ENCODE measurements at places on chromosomes 13 and 19.

- DNase-seq = no peak
Measured at GRCh38 chr13:109745060-109745459, 41.3 kb downstream of the IRS2 start.

DNA sequence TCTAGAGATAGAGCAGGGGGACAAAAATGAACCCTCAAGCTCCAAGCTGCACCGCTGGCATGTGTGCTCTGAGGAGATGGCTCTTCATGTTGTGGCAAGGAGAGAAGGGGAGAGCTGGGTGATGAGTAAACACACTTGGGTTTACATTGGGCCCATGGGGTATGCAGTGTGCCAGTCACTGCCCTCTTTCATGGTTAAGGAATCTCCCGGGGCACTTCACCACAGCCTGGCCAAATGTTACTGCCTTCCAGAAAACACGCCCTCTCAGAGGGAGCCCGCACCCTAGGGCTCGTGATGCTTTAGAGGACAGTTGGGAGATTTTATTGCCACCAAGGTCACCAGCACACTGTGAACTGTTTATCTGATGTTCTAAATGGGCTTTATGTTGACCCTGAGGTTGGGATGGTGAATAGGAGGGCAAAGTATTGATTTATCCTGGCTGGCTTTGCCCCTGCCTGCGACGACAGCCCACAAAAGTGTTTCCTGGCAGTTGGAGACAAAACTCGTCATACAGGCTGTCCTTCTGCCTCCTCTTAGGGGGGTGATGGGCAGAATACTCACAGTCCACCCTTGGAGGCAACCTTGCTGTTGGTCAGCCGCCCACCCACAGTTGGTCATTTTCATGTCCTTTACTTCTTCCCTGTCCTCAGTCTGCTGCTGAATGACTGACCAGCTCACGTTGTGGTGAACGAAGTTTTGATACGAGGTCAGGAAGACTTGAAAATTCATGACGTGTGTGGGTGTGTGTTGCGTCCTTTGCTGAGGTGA is 156.9 kb downstream of the STK24 start:
- DNase-seq = no peak

DNA sequence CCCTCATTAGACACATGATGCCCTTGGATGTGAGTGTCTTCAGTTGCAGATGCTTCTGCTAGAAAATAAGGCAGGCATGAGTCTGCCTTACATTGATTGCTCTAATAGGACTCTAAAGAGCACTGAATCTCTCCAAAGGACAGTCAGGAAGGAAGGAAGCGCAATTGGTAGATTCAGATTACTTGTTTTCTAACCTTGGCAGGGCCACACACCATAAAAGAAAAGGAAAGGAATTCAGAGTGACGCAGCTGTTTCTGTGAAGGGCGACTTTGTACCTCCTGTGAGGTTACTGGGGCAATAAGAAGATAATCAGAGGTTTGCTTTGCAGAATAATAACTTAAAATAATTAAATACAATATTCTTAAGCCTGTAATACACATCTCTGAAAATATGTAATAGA is 48.0 kb downstream of the FRY start:
- no peak for DNase-seq

GRCh38 chr19:13008926-13009787 is 13.9 kb downstream of the NFIX start:
- no peak for DNase-seq

DNA sequence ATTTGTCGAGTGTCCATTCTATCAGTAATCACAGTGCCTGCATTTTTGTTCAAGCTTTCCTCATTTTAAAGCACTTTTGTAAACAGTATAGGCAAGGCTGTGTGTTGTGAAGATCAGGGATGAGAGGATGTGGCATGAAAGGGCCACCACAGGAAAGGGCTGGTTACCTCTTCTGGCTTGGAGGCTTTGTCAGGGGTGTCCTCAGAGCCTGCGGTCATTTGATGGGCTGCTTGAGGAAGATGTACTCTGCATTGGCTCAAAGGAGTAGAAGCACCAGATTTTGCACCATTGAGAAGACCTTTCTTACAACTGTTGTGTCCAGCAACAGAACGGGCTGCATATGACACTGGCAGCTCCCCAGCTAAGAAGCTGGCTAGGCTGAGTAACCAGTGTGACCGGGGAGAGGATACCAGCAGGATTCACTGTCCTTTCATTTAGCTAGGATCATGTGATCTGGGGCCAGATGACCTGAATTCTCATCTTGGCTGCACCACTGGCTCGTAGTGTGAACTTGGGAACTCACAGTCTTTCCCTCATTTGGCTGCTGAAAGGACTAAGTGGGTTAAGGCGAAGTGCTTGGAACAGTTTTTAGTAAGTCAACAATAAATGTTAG is 380.2 kb downstream of the FGF9 start:
- no peak for DNase-seq

GRCh38 chr13:24233351-24233901 is 72.9 kb downstream of the SPATA13 start:
- DNase-seq = no peak

- DNase-seq = no peak
Measured at GRCh38 chr13:22063416-22064124, 392.7 kb downstream of the FGF9 start.

DNA sequence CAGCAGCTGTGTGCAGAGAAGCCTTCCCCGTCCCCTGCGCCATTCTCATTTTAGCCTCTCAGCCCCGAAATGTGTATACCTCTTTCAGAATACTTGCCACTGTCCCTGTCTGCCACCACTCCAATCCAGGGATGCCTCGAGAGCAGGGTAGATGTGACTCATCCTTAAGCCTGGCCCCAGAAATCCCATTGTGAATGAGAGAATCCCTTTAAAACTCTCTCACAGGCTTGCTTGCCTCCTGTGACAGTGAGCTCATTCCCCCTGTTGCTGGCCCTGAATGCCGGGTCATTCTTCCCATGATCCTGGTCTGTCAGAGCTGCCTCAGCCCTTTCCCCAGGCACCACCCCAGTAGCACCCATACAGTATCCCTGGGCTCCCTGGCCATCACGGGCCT is 9.6 kb downstream of the AP2A1 start:
- DNase-seq = no peak

DNA sequence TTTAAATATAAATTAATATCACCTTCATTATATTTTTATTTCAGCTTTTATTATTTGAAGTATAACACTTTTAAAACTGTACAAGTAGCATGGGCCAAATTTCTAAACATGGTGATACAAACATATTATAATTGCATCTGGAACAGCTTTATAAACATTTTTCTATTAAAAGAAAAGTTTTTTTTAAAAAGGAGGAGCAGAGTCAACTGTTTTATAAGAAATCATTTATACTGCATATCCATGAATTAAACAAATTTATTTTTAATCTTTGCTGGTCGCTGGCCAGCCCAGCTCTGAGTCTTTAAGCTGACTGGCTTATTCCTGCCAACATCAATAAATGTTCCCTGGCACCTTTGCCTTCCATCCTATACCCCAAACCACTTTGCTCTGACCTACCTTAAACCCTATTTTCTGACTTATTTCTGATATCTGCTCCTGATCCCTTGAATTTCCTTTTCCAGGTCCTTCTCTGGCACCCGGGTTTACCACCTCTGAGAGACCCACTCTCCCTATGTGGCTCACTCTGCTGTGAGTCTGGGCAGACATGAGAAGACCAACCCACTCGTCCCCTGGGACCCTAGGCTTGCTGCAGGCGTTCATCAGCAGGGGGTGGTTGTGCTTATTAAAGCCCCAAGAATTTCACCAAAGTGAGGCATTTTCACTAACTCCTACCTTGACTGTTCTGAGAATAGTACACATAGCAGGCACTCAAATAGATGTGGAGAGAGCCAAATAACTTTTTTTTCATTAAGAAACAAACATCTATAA is 220.3 kb downstream of the KLF12 start:
- no peak for DNase-seq

DNA sequence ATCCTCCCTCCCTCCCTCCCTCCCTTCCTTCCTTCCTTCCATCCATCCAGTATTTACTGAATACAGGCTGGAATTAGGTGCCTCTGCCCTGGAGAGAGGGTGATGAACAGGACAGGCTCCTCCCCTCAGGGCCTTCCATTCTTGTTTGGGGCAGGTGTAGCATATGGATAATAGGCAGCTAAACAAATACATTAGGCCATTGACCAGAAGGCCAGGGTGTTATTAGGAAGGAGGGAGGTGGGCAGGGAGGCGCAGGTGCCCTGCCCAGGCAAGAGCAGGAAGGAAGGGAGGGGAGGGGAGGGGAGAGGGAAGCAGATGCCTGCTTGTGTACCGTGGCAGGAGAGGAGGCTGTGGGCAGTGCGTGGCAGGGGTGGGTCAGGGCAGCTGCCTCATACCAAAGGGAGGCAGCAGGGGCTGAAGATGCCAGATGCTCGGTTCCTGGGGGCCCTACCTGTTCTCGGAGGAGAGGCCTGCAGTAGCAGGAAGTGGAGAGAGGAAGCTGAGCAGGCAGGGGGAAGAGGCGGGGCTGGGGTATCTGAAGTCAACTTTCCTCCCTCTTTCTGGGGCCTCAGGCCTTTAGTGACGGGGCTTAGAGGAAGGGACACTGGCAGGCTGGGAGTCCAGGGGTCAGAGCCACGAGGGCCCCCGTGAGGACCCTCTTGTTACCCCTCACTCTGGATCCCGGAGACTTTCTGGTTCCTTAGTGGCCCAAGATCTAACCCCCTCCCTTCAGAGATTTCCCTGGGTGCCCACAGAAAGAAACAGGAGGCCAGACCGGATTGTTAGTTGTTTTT is at the start of gene RINL:
TSS of gene RINL (minus strand) at position 495 of the 794 bp plus-strand sequence. CDS start 1,533 bp downstream, outside the sequence.
- DNase-seq = peak; percentile 54

GRCh38 chr19:40726279-40726678 is 9.4 kb downstream of the ITPKC start:
- DNase-seq = no peak

DNA sequence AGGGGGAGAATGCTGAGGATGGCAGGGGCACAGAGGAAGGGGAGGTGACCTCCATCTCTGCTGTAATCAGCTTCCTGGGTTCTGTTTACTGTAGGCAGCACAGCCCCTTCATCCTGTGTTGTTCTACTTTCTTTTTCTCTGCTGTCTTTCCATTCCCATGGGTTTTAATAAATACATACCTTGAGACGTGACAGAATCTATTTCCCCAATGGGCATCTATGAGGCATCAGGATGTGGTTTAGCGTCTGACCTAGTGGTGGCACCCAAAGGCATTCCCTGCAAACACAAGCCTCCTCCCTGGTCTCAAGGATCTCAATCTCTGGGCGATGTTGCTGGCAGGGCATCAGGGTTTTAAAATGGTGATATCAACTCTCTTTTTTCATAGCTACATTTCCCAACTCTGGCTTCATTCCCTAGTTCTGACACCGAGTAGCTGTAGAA is 60.8 kb downstream of the ALOX5AP start:
- DNase-seq = no peak

- no peak for DNase-seq
Measured at GRCh38 chr19:14433554-14434501, 722 bp downstream of the PKN1 start.

DNA sequence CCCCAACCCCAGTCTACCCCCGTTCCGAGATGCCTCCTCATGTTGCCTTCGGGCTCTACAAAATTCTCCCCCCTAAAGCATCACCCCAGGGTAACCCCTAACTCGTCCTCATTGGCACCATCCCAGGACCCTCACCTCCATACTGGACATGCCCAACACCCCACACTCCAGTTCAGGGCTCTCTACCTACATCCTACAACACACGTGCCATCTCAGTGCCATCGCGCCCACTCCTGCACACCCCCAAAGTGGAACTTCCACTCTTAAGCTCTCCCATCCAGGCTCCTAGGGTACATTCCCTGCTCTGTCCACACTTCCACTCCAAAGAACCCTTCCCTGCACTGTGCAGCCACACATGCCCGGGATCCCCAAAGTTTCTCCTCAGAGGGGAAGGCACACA is 827 bp upstream of the FKRP start:
- DNase-seq = no peak

- DNase-seq = no peak
Measured at GRCh38 chr19:40144151-40144550, 47.1 kb upstream of the MAP3K10 start.

GRCh38 chr13:102018716-102019115 is 383.1 kb downstream of the FGF14 start:
- DNase-seq = no peak

DNA sequence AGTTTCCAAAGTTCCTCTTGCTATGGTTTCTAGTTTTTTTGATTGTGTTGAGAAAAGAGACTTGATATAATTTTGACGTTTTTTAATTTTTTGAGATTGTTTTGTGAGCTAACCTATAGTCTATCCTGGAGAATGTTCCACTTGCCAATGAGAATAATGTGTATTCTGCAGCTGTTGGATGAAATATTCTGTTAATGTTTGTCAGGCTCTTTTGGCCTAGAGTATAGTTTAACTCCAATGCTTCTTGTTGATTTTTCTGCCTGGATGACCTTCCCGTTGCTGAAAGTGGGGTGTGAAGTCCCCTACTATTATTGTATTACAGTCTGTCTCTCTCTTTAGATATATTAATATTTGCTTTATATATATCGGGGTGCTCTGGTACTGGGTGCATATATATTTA is 40.0 kb downstream of the RASA3 start:
- no peak for DNase-seq

DNA sequence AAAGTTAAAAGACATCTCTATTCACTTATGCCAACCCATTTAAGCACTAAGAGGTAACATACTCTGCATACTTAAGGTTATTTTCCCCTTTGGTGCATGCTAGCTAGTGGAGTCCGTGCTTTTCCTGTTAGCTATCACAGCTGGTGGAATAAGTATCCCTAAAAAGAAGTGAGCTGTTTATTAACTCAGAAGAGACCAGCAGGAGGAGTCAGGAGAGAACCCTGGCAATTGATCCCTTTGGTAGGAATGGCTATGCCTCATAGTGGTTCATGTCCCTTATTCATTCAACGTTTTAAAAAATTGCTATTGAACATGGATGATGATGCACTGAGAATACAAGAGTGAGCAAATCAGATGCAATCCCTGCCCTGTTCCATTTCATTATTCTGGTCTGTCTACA is 12.4 kb upstream of the NEK5 start:
- no peak for DNase-seq

- DNase-seq = no peak
Measured at GRCh38 chr13:28636677-28637317, 22.1 kb upstream of the POMP start.

DNA sequence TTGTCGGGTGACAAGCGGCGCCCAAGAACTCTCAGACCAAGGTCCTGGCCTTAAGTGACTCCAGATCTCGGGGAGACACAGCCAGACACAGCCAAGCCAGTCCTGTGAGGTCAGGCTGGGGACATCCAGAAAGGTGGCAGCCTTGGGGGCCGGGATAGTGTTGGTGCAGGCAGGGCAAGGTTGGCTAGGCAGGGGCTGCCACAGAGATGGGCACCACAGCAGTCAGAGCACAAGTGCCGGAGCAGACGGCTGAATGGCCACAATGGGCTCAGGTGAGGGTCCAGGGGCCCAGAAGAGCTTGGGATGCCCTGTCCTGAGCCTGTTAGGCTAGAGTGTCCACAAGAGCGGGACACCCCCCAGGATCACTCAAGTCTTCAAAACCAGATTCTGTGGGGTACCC is 32.2 kb downstream of the MAU2 start:
- no peak for DNase-seq

- DNase-seq = no peak
Measured at GRCh38 chr19:39195755-39196154, 1.0 kb upstream of the NCCRP1 start.

DNA sequence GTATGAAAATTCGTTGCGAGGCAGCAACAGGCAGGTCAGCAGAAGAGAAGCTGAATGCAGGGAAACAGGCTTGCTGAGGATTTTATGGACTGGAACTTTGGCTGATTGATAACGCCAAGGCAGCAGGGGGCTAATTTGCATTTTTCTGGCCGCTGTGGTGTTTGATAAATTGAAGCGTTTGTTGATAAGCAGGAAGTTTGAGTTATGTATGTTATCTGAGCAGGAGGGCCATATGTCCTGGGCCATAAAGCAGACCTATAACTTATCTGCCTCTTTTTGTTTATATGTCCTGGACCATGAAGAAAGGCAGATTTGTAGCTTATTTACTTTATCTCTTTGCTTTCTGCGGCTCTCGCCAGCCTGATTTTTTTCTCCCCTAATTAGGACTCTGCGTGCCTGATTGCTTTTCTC is 65.9 kb downstream of the ZNF627 start:
- DNase-seq = no peak
